ENCODE measurements at places on chromosomes 5 and 9.
A peak's percentile ranks its signal among the peaks of the same experiment; 100 is the strongest.

DNA sequence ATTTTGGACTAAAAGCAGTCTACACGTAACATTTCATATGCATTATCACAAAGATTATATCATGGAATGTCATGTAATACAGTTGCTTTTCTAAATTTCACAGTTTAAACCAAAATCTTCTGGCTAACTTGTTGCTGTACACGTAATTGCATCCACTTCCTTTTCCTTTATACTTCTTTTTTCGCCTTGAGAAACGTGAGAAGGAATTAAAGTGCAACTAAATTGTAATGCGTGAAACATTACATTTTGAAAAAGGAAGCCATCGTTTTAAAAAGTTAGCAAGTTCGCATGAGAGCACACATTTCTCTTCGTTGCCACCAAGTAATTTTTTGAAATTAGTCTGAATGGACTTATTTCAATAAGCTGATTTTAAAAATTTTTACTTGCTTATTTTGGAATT lies 80.0 kb downstream of the MEGF10 start:
- no peak for DNase-seq

- DNase-seq: no peak
Measured at GRCh38 chr9:91391412-91391811, 29.7 kb upstream of the AUH start.

DNA sequence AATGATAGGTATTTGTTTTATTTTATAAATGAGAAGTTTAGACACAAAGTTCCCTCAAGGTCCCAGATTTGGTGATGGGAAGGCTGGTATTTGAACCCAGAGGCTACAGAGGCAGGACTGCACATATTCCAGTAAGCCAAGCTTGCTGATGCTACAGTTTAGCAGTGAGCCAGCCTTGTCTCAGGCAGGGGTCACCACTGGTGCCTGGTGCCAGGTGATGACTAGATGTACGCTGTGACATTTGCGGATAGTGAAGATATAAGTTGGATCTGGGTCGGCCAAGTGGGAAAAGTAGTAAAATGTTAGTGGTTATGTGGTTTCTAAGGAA lies 143.9 kb downstream of the AOPEP start:
- DNase-seq: no peak

DNA sequence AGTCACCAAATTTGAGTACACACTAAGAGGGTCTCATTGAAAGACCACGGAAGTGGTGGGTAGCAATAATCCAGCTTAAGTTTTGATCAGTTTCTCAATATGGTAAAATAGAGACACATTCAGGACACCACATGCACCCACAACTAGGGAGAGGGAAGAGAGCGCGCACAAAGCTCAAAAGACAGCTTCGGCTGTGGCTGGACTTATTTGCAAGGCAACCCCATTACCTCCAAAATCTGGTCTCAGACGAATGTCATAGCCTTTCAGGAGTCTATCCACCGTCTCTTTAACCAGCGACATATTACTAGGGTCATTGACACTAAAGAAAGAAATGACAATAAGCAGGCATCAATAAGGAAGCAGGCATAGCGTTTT lies 443 bp downstream of the GABRB2 start:
- DNase-seq: no peak

GRCh38 chr9:73141282-73141681 lies 10.4 kb upstream of the ANXA1 start:
- no peak for DNase-seq

DNA sequence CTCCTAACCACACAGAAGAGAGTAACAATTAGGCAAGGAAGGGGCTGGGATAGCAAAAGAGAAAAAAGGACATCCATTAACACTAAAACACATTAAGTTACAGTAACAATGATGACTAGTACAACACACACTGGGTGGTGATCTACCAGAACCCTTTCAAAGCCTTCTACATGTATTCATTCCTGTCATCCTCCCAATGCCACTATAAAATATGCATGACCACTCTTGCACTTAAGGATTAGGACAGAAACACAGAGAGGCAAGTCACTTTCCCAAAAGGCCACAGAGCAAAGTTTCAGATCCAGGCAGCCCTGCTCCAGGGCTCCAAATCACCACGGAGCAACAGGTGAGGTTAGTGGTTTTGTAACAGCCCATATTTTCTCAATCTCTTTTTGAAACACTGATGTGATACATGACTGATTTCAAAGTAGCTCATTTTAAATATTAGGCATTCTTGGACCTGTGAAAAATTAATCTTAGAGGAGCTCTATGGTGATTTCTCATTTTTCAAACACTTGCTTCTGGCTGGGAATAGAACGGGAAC lies 86.7 kb downstream of the AUH start:
- no peak for DNase-seq

DNA sequence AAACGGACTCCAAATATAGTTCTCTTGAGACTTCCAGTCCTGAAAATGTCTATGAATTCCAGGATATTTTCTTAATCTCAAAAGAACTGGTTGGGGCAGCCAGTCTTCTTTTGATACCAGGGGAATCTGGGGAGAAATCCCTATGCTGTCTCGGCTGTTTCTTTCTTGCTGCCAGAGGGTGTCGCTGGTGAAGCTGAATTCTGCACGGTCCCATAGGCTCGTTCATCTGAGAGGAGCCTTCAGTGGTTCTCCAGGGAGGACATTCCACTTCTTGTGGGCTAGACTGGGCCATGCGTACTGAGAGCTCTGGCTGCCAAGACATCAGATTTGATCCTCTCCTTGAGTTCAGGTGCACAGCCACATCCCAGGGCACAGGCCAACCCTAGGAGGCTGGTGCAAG lies 155.0 kb upstream of the CLINT1 start:
- DNase-seq: no peak

- no peak for DNase-seq
Measured at GRCh38 chr5:172147857-172148256, 40.2 kb downstream of the STK10 start.

DNA sequence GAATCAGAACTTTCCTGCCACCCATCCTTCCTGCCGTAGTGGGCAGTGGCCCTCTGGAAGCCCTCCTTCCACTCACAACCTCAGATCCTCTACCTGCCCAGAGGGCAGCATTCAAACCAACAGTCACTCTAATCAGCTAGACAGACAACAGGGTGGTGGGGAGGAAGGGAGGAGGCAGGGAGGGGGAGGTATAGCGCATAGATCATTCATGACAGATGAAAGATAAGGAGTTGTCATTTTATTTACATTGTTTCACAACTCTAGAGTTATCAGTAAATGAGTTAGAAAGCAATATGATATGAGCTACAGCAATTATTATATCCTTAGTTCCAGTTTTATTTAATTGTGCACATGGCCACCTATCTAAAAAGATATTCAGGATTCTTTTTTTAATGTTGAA lies 852 bp downstream of the IL9 start:
- no peak for DNase-seq

GRCh38 chr9:97786341-97786740 lies 66.7 kb upstream of the FOXE1 start:
- DNase-seq: no peak

GRCh38 chr9:121178676-121179372 lies 22.8 kb downstream of the RAB14 start:
- DNase-seq: no peak

GRCh38 chr9:107358986-107359385 lies 75.9 kb downstream of the RAD23B start:
- DNase-seq: no peak

DNA sequence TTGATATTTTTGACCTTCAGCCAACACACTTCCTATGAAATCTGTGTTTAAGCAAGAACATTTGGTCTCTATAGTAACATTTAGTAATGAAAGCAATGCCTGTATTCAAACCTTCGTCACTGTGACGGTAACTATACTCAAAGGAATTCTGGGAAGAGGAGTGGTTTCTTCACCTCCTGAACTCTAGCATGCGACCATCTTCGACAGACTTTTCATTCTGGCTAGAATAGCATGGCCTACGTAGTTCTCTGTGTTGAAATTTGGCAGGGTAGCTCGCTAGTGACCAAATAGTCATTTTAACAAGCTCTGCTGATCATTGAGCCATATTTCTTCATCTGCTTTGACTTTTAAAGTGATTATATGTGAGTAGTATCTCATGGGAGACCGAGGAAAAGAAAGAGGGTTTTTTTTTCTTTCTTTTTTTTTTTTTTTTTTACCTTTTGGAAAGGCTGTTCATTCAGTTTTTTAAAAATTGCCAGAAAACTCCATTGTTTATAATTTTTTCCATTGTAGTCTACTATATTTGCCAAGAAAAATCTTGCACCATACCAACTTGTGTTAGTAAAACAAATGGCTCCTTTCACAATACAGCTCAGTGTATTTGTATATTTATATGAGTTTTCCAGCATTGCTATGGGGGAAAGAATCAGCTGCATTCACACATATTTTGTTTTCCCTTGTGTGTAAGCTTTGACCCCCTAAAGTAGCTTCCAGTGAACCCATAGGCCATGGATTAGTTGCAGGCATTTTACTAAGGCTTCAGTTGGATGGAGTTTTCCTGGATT lies 166.8 kb downstream of the NNT start:
- no peak for DNase-seq

GRCh38 chr9:105414947-105415661 lies 32.7 kb upstream of the FSD1L start:
- peak; percentile 14 for DNase-seq

GRCh38 chr5:2101685-2102084 lies 219.0 kb upstream of the IRX4 start:
- DNase-seq: no peak

DNA sequence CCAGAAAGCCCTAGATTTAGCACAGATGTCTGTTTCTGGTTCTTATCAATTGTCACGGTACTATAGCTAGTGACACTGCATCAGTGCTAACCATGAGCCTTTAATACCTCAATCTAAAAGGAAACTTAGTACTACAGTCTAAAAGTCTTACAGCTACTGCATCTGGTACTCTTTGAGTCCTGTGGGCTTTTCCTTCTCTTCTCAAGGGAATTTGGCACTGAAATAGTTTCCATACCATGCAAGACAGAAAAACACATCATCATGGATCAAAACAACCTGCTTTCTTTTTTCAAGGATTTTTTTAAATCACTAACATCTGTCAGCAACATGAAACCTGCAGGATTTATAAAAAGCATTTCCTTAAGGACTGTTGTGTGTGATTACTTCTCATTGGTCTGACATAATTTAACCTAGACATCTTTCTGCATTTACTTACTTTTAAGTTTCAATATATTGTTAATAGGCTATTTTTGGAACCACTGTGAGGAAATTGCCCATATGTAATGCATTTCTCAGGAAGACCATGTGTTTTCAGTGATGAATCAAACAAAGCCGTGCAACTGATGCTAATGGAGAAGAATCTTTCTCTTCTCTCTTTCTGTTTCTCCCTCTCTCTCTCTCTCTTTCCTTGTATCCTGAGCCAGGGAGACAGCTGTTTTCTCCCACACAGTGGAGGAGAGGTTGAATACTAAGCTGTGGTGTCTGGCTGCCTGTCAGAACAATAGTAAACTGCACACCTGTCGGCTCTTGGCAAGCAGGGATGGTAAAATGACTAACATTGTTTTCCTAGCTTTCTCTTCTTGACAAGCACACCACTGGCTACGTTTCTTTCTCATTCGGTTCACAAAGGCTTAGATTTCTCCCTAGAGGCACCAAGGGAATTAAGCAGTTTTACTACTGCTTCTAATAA lies 273.4 kb downstream of the CSNK1G3 start:
- DNase-seq: no peak

DNA sequence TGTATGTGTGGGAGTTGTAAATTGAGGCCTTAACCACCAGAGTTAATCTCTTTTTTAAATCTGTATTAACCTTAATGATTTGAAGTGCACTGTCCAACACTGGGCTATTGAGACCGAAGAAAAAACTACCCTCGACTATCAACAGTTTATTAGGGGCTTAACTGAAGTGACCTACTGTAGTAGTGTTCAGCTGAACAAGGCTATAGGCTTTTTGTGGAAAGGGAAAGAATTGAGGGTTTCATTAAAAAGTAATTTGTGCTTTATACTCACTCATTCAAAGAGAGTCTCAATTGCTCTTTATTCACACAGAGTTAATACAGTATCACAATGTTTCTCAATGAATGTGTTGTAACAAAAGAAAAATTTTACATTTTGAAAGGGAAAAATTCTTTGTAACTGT lies 267.5 kb downstream of the SLF1 start:
- DNase-seq: no peak

- DNase-seq: no peak
Measured at GRCh38 chr9:89596937-89597555, 7.8 kb upstream of the GADD45G start.

- DNase-seq: no peak
Measured at GRCh38 chr5:1201327-1202025, at the start of gene SLC6A19. Gene SLC6A19, plus strand, starts transcription at chr5:1201595. Its CDS starts 56 bp downstream, at chr5:1201651.

GRCh38 chr5:179371121-179371510 lies 25.9 kb upstream of the ADAMTS2 start:
- DNase-seq: no peak

DNA sequence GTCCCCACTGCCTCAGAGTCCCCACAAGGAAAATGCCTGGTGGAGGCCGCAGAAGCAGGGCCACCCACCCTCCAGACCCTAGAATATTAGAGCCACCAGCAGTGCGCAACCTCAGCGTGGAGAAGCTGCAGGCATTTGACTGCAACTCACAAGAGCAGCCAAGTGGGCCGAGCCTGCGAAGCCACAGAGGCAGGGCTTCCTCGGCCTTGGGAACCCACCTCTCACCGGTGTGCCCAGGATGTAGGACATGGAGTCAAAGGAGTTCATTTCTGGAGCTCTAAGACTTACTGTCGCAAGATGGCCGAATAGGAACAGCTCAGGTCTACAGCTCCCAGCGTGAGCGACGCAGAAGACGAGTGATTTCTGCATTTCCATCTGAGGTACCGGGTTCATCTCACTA lies 397.9 kb upstream of the PIK3R1 start:
- DNase-seq: no peak

GRCh38 chr5:124631874-124632550 lies 114.4 kb downstream of the ZNF608 start:
- no peak for DNase-seq

DNA sequence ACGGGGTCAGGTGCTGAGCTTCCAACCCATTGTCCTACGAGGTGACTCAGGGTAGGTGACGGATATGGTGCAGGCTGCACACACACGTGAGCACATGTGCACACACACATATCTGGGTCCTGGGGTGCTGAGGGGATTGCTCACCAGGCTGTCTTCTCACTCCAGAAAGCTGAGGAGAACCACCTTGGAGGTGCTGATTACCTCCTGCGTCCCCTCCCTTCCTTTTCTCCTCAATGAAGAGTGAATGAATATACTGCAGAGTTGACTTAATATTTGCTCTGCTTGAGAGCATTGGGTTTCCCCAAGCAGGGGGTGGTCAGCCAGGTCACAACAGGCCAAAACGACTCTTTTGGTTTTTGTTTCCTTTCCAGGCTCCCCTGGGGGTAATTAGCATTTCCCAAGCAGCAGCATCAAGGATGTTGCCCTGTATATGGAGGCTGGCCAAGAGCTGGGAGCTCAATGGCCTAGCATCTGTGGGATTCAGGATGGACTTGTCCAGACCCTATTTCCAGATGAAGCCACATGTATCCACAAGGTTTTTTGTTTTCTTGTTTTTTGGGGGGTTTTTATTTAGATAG lies 49.7 kb downstream of the PDZD2 start:
- no peak for DNase-seq

DNA sequence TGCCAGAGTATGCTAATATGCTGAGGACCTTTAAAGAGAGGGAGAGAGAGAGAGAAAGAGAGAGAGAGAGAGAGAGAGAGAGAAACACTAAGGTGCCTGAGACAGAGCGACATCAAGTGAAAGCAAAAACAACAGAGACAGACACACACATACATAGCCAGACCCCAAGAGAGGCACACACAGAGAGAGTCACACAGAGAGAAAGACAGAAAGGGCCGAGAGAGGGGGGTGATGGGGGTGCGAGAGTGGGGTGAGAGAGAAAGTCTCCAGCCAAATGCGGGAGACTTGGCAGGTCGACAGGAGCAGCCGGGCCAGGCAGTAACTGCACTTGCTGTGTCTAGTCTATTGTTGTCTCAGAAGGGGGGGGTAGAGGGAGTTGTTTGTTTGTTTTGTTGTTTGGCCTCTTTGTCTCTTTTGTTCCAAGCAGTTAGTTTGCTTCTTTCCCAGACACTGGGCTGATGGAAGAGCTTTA lies 30.1 kb upstream of the NFIB start:
- no peak for DNase-seq

Measured in stimulated activated CD8-positive, alpha-beta memory T cell treated with anti-CD3 and anti-CD28 coated beads, Interleukin-7, amount 100 ng/mL, for 1 hour (primary cell).